ENCODE measurements at places on chromosomes 7 and 10. TPM values are rescaled to one million over a fixed set of nuclear protein-coding genes. Genes with fewer than 3 reads are reported as not detected.

Gene CTNNA3
- total RNA-seq = 1.1 TPM

Gene CLCN1
- total RNA-seq = 0.09 TPM

Gene EBLN1
- not detected for total RNA-seq

Gene KIAA1549
- total RNA-seq = 4.8 TPM

Gene SFRP4
- 7.1 TPM for total RNA-seq
